ENCODE measurements at places on chromosomes 6 and 20.
A peak's percentile ranks its signal among the peaks of the same experiment; 100 is the strongest.

- no peak for DNase-seq
These were observed 12.1 kb upstream of the SUMO4 start for GRCh38 chr6:149387779-149388512.

DNA sequence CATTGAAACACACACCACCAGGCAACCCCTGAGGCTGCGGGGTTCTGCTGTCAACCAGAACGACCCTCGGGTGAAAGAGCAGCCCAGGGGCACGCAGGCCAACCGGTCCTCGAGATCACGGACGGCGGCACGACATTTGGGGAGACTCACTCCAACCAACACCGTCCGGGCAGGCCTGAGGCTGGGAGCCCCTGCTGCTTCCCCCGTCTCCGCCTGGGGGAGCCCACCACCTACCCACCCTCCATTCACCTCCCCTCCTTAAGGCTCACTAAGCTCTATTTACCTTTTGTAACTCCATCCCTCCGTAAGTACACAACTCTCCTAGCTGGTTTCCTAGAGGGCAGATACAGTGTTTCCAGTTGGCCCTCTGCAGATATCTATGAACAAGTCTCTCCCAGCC, 971.3 kb upstream of the DEFB115 start:
- DNase-seq = no peak

DNA sequence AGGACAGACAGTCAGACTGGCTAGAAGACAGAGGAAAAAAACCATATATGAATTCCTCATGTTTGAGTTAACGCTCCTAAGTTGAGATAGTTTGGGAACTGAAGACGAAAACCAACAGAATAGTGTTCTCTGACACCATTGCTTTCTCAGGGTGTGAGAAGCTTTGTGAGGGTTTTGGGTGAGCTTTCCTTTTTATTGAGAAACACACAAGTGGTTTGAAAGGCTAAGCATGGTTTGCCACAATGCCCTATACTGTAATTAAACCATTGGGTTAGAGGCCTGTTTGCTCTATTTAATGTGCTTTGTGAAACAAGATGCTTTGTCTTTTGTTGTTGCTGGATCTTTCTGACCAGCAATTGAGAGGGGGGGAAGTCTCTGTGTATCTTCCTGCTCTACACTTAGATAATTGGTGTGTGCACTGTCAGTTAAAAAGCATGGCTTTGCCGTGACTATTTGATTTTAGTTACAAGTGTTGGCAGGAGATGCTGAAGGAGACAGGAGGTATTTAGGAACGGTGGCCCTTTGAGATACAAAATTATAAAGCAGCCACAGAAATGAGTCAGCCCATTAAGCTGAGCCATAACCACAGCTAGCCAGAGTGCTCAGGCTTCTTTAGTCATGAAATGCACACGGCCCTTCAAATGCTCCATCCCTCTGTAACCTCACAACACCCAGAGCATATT, 273.0 kb upstream of the PREP start:
- DNase-seq = no peak

- no peak for DNase-seq
These were observed 21.5 kb downstream of the COL9A3 start for GRCh38 chr20:62838128-62838891.

GRCh38 chr6:117817992-117818391, 89.1 kb upstream of the SLC35F1 start:
- no peak for DNase-seq

GRCh38 chr6:15621203-15622044, 41.4 kb downstream of the DTNBP1 start:
- peak; percentile 62 for DNase-seq

- no peak for DNase-seq
These were observed 18.2 kb upstream of the HDGFL1 start for GRCh38 chr6:22550971-22551670.

DNA sequence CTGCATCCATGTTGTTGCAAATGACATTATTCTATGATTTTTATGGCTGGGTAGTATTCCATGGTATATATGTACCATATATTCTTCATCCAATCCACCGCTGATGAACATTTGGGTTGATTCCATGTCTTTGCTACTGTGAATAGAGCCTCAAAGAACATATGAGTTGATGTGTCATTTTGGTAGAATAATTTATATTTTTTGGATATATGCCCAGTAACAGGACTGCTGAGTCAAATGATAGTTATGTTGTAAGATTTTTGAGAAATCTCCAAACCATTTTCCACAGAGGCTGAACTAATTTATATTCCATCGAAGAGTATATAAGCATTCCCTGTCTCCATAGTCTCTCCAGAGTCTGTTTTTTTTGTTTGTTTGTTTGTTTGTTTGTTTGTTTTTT, 1373.5 kb downstream of the GRIK2 start:
- DNase-seq = no peak

GRCh38 chr6:35924146-35924545, 3.2 kb upstream of the SRPK1 start:
- DNase-seq = no peak

- DNase-seq = no peak
These were observed 42.4 kb downstream of the PACRG start for GRCh38 chr6:162770136-162770535.

DNA sequence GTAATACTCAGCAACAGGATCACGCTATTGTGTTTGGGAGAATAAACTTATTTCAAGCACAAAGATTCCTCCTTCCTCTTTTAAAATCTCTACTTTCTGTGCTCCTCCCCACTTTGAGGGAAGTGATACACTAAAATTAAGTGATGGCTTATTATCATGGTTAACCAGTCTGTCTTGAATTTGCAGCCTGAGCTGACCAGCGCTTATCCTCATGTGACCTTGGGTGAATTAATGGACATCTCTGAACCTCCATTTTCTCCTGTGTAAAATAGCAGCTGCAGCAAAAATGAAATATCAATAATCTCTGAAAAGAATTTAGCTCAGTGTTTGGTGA, 222.6 kb downstream of the BCAS1 start:
- DNase-seq = no peak

GRCh38 chr6:128118401-128118800, 217.5 kb upstream of the THEMIS start:
- no peak for DNase-seq

DNA sequence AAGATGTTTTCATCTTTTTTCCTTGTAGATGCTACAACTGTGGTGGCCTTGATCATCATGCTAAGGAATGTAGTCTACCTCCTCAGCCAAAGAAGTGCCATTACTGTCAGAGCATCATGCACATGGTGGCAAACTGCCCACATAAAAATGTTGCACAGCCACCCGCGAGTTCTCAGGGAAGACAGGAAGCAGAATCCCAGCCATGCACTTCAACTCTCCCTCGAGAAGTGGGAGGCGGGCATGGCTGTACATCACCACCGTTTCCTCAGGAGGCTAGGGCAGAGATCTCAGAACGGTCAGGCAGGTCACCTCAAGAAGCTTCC, 101.5 kb downstream of the POPDC3 start:
- DNase-seq = no peak

GRCh38 chr6:122758927-122759334, 20.6 kb upstream of the FABP7 start:
- no peak for DNase-seq

GRCh38 chr20:32333181-32333987, 24.7 kb upstream of the ASXL1 start:
- DNase-seq = peak; percentile 81

- no peak for DNase-seq
These were observed 98.1 kb upstream of the KCNK16 start for GRCh38 chr6:39420300-39421265.

DNA sequence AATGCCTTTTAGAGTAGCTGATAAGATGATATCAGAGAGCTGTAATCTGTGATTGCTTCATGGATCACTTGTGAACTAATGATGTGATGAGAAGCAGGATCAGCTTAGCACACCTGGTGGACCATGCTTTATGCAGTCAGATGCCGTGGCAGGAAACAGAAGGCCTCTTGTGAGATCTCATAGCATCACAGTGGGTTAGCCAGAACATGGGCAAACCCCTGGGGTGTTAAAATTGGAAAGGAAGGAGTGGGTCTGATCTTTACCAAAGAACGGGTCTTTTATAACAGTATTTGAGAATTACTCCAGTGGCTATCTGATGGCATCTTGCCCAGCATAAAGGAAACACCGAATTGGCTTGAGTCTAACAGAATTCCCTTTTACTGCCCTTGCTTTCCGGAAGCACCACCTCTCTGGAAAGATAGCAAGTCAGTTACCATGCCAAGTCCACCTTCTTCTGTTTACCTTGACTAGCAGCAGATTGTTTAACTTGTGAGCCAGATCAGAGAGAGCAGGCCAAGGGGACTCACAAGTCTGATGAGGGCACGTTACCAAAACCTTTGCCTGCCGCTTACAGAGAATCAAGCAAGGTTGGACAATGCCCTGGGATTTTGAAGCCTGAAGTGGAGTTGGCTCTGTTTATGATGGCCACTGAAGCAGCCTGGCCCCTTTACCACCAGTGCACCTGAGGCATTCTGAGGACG, 20.9 kb upstream of the SRF start:
- DNase-seq = no peak

DNA sequence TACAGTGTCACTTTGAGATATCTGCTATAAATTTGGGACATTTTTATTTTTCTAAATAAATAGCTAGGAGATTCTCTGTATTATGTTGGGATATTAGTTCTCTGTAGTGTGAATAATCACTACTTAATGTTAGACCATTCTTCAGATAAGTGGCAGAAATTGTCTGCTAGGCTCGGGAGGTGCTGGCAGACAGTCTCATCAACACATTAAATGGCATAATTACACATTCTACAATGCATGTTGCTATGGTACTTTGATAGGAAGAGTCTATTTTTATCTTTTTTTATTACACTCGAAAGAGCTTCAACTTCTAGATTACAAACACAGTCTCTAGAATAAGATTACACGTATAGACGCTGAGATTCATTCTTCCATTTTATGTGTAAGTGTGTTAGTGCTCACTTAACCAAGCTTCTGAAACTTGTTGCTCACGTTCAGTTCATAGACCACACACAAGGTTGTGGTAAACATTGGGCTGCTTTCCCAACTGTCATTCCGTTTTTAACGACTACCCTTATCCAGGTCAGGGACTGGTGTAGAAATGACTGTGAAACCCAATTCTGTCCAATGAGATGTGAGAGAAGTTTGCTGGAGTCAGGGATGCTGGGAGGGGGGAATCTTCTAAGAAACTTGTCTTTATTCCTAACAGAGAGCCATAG, 78.6 kb downstream of the TPBG start:
- no peak for DNase-seq

DNA sequence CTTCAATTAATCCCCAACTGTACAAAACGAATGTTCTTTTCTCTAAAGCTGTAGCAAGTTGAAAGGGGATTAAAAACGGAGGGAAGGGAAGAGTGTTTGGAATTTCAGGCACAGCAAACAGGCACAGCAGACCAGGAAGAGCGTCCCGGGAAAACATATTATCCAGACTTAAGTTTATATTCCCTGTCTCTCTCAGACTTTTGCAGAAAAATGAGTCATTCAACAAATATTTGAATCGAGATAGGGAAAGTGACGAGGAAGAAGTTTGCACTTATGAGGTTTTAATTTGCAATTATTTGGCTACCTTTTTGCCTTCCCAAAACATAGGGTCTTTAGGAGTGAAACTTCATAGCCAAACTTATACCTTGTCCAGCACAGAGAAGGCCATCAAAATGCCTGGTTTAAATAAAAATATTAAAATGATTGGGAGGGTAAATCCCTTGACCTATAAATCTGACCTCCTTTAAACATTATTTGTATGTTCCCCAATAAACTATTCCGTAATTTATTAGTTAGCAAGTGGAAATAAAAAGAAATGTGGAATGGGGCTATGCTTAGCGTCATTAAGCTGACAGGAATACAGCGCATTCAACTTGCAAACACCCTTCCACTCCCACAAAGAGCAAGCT, 16.0 kb downstream of the HFE start:
- DNase-seq = no peak

GRCh38 chr6:131117878-131118277, 17.4 kb upstream of the AKAP7 start:
- no peak for DNase-seq

- DNase-seq = no peak
These were observed 92.0 kb downstream of the ATXN1 start for GRCh38 chr6:16669227-16669626.

DNA sequence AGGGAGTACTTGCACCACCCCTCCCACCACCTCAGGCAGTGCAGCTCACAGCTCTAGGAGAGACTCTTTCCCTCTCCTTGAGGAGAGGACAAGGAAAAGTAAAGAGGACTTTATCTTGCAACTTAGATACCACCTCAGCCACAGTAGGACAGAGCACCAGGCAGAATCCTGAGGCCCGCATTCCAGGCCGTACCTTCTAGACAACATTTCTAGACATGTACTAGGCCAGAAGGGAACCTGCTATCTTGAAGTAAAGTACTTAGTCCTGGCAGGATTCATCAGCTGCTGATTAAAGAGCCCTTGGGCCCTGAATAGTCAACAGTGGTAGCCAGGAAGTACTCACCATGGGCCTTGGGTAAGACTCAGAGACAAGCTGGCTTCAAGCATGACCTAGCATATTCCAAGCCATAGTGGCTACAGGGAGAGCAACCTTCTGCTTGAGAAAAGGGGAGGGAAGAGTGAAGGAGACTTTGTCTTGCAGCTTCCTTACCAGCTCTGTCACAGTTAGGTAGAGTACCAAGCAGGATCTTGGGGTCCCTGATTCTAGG, 384.4 kb upstream of the RNF217 start:
- DNase-seq = no peak

DNA sequence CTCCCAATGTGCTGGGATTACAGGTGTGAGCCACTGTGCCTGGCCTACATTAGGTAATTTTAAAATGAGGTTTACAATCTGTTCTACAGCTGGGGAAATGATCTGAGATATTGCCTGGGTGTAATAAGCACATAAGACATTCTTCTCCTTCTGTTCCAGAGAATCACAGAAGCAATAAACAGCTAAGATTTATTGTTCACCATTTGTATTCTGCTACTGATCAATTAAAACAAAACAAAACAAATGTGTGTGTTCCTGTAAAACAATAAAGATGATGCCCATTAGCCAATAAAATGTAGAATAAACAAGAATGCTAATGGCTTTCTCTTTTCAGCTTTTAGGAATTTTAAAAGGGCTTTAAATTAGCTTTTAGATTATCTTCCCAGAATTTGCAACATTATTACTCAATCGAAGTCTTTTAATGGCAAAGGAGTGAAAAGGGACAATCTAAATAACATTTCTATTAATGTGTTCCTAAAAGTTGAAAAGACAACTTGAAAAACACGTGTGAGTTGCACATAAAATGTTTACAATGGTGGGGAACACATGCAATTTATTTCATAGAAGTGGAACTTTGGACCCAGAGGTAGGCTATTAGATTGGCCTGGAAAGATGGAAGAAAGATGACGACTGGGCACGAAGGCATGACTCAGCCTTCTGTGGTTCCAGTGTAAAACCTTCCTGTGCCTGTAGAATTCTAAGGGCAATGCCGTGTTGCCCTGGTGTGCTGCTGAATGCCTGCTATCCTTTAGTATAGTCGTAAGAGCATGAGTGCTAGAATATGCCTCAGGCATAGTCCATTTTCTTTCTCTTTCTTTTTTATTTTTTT, 29.0 kb upstream of the DEK start:
- no peak for DNase-seq

- DNase-seq = no peak
These were observed 50.0 kb upstream of the ECI2 start for GRCh38 chr6:4185419-4185818.

DNA sequence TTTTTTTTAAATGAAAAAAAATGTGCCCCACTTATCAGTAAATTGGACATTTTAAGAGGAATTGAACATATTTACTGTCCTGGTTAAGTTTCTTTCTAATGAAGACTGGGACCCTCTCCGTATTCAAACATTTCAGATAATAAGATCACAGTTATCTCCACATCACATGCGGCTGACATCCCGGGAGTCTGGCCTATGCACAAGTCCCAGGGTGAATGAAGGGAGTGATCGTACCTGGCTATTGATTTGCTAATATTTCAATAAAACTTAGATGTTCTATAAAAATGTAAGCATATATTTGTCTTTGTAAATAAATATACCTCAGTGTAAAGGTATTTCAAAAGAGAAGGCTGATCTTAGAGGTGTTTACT, 58.1 kb downstream of the FOXC1 start:
- no peak for DNase-seq

Data from GM12878 (cell line).